ENCODE measurements at places on chromosomes 11 and 22.

DNA sequence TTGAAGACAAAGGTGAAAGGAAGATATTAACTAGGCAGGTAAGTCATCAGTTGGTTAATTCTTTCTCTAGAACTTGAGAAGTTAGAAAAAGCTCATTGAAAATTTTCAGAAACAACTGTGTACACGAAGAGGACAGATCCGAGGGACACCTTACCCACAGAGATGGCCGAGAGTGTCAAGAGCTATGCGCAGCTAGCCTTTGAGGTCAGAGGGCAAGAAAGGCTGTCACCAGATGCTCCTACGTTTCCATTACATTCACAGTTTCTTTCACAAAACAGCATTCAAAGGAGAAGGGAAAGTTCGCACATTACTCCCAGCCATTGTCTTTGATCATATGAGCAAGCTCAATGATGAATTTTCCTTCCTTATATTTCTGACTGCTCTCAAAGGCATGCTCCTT lies 34.8 kb downstream of the YPEL1 start:
- no peak for DNase-seq

DNA sequence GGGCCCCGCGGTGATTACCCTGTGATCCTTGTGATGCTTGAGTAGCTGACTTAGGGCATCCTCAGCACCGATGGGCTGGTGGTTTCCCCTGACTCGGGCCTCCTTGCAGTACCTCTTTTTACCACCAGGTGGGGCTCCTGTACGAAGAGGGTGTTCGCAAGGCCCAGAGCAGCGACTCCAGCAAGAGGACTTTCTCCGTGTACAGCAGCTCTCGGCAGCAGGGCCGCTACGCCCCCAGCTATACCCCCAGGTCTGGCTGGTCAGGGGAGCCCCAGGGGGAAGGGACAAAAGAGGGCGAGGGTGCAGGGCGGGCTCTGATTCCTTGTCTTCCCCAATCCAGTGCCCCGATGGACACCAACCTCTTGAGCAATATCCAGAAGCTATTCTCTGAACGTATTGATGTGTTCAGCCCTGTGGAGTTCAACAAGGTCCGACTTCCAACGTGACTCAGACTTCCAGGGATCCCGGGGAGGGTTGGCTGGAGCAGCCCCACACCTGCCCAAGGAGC lies 1.3 kb upstream of the TM7SF2 start:
- DNase-seq = peak; percentile 62

- DNase-seq = no peak
Observed at GRCh38 chr11:104705490-104706190, 192.6 kb downstream of the CASP12 start.

GRCh38 chr11:105297463-105297862 lies 157.9 kb upstream of the CARD18 start:
- DNase-seq = no peak

- no peak for DNase-seq
Observed at GRCh38 chr22:41870786-41871185, 37.9 kb downstream of the SREBF2 start.

DNA sequence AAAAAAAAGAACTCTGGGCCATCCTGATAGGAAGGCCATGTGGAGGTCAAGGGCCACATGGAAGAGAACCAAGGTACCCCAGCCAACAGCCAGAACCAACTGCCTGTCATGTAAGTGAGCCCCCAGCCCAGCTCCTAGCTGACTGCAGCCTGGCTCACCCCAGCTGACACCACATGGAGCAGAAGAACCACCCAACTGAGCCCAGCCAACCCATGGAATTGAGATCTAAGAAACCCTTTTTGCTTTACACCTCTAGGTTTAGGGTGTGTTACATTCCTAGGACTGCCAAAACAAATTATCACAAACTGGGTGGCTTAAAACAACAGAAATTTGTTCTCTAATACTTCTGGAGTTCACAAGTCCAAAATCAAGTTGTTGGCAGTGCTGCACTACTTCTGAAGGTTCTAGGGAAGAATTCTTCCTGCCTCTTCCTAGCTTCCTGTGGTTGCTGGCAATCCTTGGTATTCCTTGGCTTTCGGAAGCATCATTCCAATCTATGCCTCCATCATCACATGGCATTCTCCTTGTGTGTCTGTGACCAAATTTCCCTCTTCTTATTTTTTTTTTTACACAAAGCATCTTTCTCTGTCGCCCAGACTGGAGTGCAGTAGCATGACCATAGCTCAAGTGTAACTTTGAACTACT lies 4.4 kb downstream of the C11orf86 start:
- no peak for DNase-seq

- no peak for DNase-seq
Observed at GRCh38 chr22:46453006-46453828, 84.2 kb downstream of the CELSR1 start.

DNA sequence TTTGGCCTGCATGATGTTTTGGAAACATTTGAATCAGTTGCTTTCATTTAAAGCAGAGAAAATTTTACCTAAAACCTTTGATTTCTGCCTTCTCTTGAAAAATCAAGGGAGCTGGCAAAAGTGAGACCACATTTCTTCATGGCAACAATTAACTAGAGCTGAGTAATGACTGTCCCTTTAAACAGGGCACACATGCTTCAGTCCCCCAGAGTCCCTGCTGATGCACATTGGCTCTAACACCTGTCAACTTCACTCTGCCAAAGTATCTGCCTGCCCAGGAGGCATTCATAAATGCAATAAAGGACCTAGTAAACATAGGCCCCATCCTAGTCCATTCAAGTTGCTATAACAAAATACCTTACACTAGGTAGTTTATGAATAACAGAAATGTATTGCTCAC lies 87.1 kb upstream of the LDLRAD3 start:
- DNase-seq = no peak

DNA sequence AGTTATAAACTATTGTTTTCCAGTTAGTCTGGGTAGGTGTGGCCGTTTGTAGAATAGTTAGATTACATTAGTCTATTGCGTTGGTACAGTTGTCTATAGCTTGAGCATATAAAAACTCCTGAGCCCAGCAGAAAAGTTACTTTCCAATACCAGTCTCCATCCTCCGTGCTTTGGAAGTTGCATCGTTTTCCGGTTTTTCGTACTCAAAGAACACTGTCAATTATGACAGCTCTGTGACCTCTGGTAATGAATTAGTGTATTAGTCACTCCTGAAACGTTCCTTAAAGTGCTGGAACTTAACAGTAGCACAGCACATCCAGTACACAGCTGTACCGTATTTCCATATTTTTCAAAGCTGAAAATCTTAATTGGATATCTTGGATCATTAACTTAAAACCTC lies 808 bp upstream of the MSANTD2 start:
- DNase-seq = no peak

DNA sequence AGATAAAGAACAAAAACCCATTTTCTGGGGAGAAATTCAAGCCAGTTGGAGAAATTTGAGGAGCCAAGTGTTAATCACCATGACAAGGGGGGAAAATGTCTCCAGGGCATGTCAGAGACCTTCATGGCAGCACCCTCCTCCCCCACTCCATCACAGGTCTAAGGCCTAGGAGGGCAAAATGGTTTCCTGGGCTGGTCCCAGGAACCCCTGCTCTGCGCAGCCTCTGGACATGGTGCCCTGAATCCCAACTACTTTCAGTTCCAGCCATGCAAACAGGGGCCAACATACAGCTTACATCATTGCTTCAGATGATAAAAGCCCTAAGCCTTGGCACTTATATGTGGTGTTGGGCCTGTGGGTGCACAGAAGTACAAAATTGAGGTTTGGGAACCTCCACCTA lies 167.5 kb downstream of the LUZP2 start:
- DNase-seq = no peak

Measured in SHP77 (cell line).